ENCODE measurements at places on chromosomes 7 and 10. TPM values are rescaled to one million over a fixed set of nuclear protein-coding genes. Genes with fewer than 3 reads are reported as not detected.

Gene AKR1D1
- total RNA-seq, result not detected

Gene PDE1C
- 0.22 TPM for total RNA-seq

Gene IGFBP1
- 0.22 TPM for total RNA-seq

Gene FAM20C
- 86.5 TPM for total RNA-seq

Gene C10orf67
- total RNA-seq, result 0.22 TPM
